Ascending aorta (tissue), 2 donors: ENCODE measurements at places on chromosomes 3 and 15.

DNA sequence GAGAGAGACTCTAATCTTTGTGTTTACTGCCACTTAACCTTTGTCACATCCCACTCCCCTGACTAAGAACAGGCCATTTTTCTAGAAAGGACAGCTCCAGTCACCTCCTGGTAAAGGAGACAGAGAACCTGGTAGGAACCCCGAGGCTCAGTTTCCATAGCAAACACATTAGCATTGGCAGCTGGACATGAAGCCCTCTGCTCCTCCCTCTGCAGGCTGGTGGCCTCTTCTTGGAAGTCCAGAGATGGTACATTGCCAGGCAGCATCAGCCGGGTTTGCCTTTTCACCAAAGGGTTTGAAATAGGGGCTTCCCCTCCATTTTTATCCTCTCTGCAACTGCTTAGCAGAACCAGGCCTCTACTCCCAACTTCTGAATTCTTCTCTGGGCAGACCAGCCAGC lies 213.4 kb upstream of the SEMA6D start:
- DNase-seq, result no peak

DNA sequence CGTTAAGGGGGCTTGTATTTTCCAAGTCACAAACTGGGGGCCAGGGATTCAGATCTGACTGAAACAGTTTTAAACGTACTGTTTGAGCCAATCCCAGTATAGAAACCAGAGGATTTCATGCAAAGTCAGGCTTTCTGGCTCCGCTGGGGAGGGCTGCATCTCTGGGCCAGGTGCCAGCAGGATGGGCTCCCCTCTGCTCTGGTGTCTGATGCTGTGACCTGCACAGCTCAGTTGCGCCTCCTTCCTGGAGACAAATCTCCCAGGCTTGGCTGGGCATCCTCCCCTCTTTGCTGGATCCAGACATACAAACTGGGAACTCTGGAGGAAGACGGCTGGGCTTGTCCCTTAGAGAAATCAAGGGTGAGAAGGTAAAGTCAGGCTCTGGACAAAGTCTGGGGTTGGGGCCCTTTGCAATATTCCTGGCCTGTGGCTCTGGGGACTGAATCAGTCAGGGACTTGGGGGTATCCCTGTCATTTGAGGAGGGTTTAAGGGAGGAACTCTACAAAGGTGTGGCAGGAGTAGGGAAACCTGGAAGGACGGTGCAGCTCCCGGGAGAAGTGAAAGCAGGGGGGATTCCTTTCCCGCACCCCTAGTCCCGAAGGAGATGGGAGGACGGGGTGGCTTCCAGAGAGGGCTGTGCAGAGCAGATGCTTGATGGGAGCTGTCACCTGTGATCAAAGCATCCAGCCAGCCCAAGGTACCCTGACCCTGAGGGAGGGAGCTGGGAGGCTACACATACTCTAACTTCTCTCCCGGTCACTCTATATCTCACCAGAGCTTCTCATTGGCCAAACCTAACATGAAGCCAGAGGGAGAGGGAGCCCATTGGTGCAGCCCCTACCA lies 114.8 kb upstream of the ATP2B2 start:
- no peak for DNase-seq

DNA sequence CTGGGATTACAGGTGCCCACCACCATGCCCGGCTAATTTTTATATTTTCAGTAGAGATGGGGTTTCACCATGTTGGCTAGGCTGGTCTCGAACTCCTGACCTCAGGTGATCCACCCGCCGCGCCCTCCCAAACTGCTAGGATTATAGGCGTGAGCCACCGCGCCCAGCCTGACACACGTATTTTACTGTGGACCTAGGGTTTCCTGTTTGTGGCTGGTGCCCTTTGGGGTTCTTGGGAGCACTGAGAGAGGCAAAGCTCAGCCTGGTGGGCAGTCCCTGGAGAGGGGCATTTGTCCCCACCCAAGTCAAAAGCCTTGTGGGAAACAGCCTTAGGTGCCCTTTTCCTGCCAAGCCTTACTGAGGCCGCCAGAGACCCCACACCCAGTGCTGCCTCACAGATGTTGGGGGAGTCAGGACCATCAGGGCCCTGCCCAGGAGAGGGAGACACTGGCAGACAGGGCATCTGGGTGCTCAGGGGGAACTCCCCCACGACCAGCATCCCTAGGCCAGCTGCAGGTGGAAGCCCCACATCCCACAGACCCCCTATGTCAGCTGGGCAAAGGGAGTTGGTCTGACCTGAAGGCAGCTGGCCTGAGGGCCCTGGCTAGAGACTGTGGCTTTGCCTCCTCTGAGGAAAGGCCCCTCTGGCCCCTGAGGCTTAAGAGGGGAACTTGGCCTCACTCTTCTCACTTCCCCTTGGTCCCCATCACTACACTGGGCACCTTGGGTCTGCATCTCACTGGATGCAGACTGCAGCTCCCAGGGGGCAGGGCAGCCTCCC lies 35.1 kb downstream of the DNAH1 start:
- DNase-seq, result no peak

GRCh38 chr3:140850210-140850955 lies 91.3 kb upstream of the SLC25A36 start:
- no peak for DNase-seq

- DNase-seq, result no peak
Observed at GRCh38 chr3:118801899-118802298, 232.7 kb downstream of the IGSF11 start.

- DNase-seq, result no peak
Observed at GRCh38 chr15:60568301-60568742, 89.4 kb upstream of the ICE2 start.

DNA sequence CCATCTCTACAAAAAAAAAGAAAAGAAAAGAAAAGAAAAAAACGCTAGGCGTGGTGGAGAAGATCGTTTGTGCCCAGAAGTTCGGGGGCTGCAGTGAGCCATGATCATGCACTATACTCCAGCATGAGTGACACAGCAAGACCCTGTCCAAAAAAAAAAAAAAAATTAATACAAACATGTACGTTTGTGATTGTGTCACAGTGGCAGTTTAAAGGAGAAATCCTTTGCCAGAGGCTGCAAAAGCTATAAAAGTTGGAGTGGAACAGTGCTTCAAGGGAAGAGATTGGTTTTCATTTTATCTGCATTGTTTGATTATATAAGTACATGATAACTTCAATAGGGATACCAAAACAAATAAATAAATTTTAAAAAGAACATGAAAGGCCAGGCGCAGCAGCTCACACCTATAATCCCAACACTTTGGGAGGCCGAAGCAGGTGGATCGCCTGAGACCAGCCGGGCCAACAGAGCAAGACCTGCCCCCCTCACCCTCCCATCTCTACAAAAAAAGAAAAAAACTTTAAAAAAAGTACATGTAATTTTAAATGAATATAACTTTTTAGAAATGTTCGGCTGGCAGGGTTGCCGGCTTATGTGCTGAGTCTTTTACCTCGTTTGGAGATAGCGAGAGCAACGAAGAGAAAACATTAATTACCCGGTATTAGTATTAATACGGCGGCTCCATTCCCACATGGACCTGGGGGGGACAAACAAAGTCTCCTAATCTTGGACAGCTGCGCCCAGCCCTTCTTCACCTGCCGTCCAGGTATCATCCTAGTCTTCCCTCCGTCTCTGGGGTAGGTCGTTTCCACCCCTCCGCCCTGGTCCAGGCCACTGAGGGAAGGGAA lies 573 bp upstream of the DIS3L start:
- no peak for DNase-seq

GRCh38 chr3:4710191-4710590 lies 217.0 kb downstream of the ITPR1 start:
- DNase-seq, result no peak

DNA sequence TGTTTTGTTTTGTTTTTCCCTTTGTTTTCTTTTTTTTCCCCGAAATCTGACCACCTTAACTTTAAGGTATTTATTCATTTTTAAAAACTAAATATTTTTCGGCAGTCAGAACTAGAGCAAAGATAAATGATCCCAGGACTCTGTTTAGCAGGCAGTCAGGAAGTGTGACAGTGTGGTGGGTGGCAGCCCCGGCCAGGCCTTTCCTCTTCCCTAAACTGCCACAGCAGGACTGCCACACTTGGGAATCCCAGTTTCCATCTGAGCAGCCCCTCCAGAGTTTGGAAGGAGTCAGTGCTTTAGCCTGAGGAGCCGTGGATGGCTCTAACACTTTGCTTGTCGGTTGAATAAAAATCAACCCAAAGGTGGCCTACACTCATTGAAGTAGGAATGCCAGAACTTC lies 6.9 kb downstream of the CCRL2 start:
- no peak for DNase-seq

DNA sequence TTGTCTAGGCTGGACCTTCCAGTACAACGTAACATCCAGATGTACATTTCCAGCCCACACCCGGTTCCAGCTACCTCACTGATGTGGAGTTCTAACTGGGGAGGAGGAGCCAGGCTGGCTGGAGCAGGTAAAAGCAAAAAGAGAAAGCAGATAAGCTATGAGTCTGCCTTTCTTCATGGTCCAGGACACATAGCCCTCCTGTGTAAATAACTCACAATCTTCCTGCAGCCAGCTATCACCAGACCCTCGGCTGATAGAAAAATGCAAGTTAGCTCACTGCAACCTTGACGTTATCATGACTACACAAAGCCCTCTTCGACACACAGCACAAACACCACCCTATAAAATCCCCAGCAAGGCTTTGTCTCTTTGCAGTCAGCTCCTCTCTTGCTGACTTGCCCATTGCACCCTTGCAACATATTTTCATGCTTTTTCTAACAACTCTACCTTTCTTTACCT lies 20.5 kb upstream of the ELP6 start:
- no peak for DNase-seq

GRCh38 chr3:126125341-126125740 lies 41.4 kb upstream of the SLC41A3 start:
- no peak for DNase-seq

GRCh38 chr15:64430000-64430735 lies 30.2 kb upstream of the ZNF609 start:
- no peak for DNase-seq

DNA sequence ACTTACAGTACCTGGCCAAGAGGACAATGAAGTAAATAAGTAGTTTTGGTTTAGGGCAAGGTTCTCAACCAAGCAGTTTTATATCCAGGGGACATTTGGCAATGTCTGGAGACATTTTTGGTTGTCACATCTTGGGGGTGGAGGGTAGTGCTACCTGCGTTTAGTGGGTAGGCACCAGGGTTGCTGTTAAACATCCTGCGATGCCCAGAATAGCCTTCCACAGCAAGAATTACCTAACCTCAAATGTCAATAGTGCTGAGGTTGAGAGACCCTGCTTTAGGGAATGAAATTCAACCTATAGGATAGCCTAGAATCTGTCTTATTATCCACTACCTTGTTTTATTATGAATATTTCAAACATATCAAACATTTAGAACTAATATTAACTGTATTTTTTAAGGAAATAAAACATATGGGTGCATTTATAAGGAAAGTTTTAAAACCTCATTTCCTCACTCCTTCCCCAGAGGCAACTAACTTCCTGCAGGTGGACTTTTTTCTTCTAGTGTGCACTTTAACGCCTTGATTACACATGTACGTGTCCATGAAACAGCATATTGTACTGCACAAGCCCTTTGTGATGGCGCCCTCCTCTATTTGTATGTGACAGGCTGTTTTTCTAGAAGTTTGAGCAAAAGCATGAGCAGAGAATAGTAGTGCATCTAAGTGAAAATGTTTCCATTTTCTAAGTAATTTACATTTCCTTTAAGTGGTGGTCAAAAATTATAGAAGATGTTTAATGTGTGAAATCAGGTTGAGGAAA lies 57.1 kb downstream of the TRAK1 start:
- DNase-seq, result no peak

GRCh38 chr3:71525391-71525790 lies 58.1 kb downstream of the FOXP1 start:
- DNase-seq, result no peak
